Ascending aorta (tissue), 2 donors: ENCODE measurements at places on chromosomes 5 and 9.

- peak; percentile 28 for DNase-seq
Measured at GRCh38 chr9:134768709-134769351, 111.8 kb upstream of the FCN2 start.

DNA sequence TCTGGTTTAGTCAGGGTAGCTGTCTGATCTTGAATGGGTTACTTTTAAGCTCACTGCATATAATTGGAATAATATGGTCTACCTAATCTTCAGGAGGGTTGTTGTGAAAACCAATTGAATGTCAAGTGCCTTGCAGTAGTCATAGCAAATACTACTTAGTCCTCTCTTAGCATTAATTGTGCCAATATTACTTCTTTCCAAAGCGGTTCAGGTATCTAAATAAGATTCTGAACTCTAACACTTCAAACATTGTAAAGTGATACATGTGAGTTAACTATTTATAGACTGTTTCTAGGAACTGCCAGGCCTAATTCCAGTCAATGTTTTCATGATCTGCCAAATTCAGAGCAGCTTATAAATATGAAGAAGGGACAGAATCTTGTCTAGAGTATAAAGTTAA lies 140.2 kb downstream of the SH3GL2 start:
- DNase-seq = no peak

GRCh38 chr9:134360897-134361296 lies 34.6 kb downstream of the RXRA start:
- DNase-seq = peak; percentile 89

- no peak for DNase-seq
Measured at GRCh38 chr9:29285818-29286217, 1712.5 kb upstream of the C9orf72 start.
